SJSA1 (cell line): ENCODE measurements at places on chromosomes 6 and 20.

- no peak for DNase-seq
Measured at GRCh38 chr6:41935193-41935574, 6.4 kb downstream of the CCND3 start.

- DNase-seq = no peak
Measured at GRCh38 chr6:128964233-128964755, 81.4 kb downstream of the LAMA2 start.

GRCh38 chr6:123420512-123420911 lies 216.2 kb downstream of the TRDN start:
- DNase-seq = no peak

GRCh38 chr6:151425561-151425960 lies 26.4 kb downstream of the RMND1 start:
- DNase-seq = no peak

DNA sequence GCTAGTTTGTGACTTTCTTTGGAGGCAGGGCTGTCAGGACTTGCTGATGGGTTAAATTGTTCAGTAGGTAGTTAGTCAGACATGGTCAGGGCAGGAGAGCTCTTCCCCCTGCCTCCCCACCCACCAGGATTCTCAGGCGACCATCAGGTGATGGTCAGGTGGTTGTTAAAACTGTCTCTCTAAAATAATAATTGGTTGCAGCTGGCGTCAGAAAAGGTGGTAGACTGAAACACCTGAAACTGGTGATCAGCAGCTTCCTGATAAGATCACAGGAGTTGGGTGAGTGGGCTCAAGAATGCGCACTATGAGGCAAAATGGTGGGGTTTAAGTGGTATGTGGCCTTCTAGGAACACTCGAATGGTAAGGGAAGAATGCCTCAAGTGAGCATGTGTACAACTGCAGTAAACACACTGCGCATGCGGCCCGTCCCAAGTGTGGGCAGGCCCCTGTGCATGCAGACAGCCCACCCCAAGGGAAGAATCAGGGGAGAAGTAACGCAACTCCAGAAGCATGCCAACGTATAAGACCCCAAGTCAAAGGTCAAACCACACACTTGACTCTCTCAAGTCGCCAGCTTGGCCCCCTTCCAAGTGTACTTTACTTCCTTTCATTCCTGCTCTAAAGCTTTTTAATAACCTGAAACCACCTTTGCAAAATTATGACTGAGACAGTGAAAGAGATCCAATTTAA lies 7.9 kb upstream of the BLCAP start:
- no peak for DNase-seq

- no peak for DNase-seq
Measured at GRCh38 chr6:80170433-80170832, 64.0 kb downstream of the BCKDHB start.

- no peak for DNase-seq
Measured at GRCh38 chr6:130945401-130945919, 117.6 kb downstream of the EPB41L2 start.

DNA sequence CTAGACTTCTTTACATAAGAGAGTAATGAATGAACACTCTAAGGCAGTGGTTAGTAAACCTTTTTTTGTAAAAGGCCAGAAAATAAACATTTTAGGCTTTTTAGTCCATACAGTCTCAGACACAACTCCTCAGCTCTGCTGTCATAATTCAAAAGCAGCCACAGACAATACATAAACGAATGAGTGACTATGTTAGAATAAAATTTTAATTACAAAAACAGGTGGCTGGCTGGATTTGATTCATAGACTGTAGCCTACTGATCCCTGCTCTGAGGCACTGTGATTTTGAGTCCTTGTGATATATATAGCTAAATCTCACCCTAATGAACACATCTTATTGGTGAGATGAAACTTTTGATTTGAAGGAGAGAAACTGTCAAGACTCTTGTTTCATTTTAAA lies 155.1 kb downstream of the AIG1 start:
- no peak for DNase-seq
